ENCODE measurements at places on chromosomes 13 and 19. TPM values are rescaled to one million over a fixed set of nuclear protein-coding genes. Genes with fewer than 3 reads are reported as not detected.
A peak's percentile ranks its signal among the peaks of the same experiment; 100 is the strongest.

GRCh38 chr13:46057256-46058015, 4.9 kb upstream of the ZC3H13 start:
- H3K36me3 ChIP-seq: no peaks in the 10 kb centered on the region
- DNase-seq: no peak
- H3K27ac ChIP-seq: peak overlapping the region; percentile 35

- H3K27ac ChIP-seq: no peak overlapping the region
- peaks cover 41% of the 10 kb centered on the region for H3K27me3 ChIP-seq
- no peak for DNase-seq
Measured at GRCh38 chr19:2722541-2723344, 1.6 kb upstream of the DIRAS1 start.

DNA sequence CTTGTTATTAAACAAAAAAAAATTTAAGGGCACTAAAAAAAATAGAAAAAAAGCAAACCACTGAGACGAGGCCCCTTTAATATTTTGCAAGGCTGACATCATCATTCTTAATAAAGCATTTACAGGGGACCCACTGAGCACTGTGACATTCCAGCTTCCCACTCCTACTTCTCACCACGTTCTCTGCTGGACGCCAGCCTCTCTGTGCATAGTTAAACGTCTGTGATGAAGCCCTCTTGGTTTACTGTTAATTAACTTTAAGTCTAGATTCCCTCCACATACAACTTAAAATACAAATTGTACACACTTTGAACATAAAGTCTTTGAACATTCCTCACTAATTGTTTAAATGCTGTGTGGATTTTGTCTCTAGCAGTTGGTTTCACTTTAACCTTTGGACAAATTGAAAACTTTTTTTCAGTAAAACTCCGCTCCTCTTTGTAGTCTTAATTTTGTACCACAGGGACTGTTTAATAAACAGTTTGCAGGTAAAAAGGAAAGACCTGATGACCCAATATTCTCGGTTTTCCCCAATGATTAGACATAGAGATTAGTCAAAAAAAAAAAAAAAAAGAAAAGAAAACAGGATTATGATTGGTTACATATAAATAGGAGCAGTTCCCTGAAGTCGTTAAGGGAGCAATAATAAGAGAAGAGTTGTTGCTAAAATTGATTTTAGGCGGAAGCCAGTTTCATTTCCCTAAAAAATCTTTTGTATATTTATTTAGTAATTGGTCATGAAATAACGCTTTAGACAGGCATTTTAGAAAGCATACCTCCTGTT, 219.8 kb downstream of the MZT1 start:
- no peaks in the 10 kb centered on the region for H3K36me3 ChIP-seq
- no peak for DNase-seq
- no peak overlapping the region for H3K4me3 ChIP-seq
- peaks cover 18% of the 10 kb centered on the region for H3K4me1 ChIP-seq

GRCh38 chr13:59358014-59358413, 805.7 kb downstream of the DIAPH3 start:
- H3K27ac ChIP-seq: no peak overlapping the region
- H3K4me1 ChIP-seq: peaks cover 8% of the 10 kb centered on the region
- no peaks in the 10 kb centered on the region for H3K27me3 ChIP-seq
- DNase-seq: no peak
- H3K36me3 ChIP-seq: no peaks in the 10 kb centered on the region
- no peak overlapping the region for H3K4me3 ChIP-seq

DNA sequence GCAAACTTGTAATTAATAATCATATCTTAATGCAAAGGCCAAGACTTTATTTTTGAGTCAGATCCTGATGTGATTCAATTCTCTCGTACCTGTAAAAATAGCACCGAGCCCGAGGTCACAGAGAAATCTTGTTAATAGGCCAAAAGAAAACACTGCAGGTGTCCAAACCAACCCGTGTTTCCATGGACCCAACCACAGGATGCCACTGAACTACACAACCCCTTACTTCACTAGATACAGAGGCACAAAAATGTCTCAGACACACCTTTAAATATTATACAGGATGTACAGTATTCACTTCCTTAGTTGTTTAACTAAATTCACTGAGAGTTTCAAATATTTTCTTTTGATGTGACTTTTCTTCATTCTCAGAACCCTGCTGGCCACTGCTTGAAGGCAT, 530.9 kb downstream of the MYO16 start:
- DNase-seq: no peak
- no peaks in the 10 kb centered on the region for H3K27me3 ChIP-seq
- H3K4me1 ChIP-seq: peaks cover 39% of the 10 kb centered on the region
- H3K36me3 ChIP-seq: no peaks in the 10 kb centered on the region
- H3K27ac ChIP-seq: no peak overlapping the region

GRCh38 chr13:66128692-66129269, 1101.4 kb downstream of the PCDH9 start:
- DNase-seq: no peak
- H3K27ac ChIP-seq: no peak overlapping the region
- no peaks in the 10 kb centered on the region for H3K4me1 ChIP-seq
- no peaks in the 10 kb centered on the region for H3K36me3 ChIP-seq

DNA sequence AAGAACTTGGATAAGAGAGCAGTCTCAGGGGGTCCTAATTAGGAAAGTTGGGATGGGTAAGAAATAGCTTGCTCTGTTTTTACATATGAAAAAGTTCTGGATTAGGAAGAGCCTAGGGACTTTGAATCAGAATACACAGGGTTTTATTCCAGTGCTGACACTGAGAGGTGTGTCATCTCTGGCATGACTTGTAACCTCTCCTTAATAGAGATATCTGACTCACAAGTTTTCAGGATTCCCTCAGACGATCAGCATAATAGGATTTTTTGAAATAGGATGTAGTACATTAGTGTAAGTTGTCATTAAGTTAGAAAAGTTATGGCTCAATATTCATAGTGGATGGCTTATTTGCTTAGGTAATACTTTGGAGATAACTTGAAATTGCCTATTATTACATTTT, 555.2 kb upstream of the MIR17HG start:
- DNase-seq: no peak
- H3K27ac ChIP-seq: no peak overlapping the region
- H3K36me3 ChIP-seq: no peaks in the 10 kb centered on the region
- H3K4me3 ChIP-seq: no peak overlapping the region
- H3K4me1 ChIP-seq: no peaks in the 10 kb centered on the region

DNA sequence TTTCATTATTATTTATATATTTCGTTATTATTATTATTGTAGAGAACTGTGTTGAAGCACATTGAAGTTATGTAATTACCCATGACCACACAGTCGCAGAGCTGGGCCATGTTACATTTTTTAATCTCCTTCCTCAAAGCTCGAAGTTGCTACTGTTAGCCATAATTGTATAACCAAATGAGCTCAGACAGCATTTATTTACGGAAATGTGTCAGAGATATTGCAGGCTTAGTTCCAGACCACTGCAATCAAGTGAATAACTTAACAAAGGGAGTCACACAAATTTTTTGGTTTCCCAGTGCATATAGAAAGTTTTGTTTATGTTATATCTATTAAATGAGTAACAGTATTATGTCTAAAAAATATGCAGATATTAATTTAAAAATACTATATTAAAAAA, 147.1 kb upstream of the SLITRK1 start:
- H3K27ac ChIP-seq: no peak overlapping the region
- peaks cover 10% of the 10 kb centered on the region for H3K4me1 ChIP-seq
- H3K4me3 ChIP-seq: no peak overlapping the region
- no peaks in the 10 kb centered on the region for H3K27me3 ChIP-seq
- DNase-seq: no peak

Gene NLRP7
- not detected for total RNA-seq

Gene CCDC61
- total RNA-seq: 18.1 TPM

Gene RUBCNL
- total RNA-seq: 29.7 TPM

Gene KLK4
- not detected for total RNA-seq
